Kidney (tissue), 22 donors: ENCODE measurements at places on chromosomes 7 and 10. TPM values are rescaled to one million over a fixed set of nuclear protein-coding genes. Genes with fewer than 3 reads are reported as not detected.

Gene IQUB
- total RNA-seq = 6.9 TPM

Gene AGR3
- total RNA-seq = 20.3 TPM

Gene NODAL
- not detected for total RNA-seq

Gene FLNC
- 12.2 TPM for total RNA-seq

Gene PDE6C
- not detected for total RNA-seq

DNA sequence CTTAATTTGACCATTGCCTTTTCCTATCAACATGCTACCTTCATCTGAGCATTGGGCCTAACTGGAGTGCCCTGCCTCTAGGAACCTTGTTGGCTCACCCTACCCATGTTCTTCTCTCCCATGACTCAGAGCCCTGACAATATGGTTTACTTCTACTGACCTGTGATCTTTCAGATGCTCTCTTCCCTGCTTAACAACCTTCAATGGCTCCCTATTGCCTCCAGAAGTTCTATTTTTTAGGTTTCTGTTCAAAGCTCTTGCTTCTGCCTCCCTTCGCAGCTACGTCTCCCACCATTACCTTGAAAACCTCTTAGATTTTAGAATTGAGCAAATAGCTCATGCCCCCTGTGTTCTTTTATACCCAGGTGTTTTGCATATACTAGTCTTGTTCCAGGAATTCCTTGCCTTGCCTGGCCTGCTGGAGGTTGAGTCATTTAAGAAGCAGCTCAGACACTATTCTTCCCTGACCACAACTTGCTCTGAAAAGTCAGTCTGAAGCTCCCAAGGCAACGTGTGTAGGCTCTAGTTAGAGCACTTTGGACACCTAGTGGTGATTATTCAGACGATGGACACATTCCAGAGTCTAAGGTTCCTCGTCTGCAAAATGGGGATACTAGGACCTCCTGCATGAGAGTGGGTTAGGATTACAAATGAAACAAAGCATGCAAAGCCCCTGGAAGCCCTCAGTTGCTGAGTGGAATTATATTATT lies 64.4 kb upstream of the EMX2 start:
- H3K36me3 ChIP-seq = no peaks in the 10 kb centered on the region
- no peak for DNase-seq

DNA sequence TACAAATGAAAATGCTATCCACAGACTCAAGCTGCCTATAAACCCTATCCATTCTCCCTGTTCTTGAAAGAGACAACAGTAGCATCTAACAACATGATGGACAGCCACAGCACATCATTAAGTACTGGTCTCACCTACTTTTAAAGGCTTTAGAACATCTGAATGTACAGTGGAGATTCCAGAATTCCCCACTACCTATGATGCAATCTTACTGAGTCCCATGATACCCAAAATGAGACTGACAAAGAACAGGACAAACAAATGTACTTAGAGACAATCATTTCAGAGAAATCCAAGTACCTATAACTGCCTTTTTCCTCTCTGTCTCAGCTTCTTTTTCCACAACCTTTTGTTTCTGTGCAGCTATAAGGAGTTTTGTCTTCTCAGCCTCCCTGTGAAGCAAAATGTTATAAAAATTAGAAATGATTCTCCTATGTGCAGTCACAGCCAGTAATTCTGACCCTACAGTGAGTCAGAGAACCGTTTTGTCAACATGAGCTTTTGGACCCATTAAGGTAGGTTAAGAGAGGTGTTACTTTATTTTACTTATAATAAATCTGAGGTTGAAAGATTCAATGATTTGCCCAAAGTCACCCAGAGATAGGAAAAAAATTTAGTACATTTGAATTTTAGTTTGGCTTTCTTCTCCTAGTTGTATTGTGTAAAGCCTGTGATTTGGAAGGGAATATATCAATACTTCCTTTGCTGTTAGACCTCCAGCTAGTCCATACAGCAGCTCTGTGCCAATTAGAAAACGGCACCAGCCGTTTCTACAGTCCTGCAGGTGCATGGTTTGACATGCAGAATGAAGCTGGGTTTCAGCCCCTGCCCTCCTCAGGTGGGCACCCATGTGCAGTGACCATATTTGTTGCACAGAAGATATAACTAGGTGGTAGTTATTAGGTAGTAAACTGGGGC lies 21.9 kb downstream of the ERLIN1 start:
- H3K4me3 ChIP-seq = no peak overlapping the region
- H3K27ac ChIP-seq = no peak overlapping the region
- DNase-seq = no peak
- H3K27me3 ChIP-seq = no peaks in the 10 kb centered on the region

DNA sequence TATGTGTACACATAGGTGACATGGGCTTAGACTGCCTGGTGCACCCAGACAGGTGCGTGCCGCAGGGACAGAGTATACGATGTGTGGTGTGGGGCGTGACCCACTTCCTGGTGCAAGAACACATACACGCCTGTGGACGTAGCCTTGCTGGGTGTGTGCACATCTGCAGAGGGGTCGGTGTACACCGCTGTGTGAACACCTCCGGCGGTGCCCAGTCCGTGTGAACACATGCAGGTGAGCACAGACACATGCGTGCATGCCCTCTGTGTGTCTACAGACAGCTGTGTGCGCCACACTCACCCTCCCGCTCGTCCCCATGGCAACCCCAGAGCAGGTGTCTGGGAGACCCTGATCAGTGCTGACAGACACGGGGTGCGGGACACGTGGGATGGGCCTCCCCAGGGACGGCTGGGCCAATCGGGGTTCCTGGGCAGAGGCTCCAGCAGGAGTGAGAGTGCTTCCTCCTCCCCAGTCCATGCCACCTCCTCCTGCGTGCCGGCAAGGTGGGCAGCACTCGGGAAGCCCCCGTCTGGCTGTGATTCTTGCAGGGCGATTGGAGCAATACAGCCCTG lies 23.4 kb downstream of the ELFN1 start:
- no peak overlapping the region for H3K27ac ChIP-seq
- no peak overlapping the region for H3K4me3 ChIP-seq
- peak; percentile 59 for DNase-seq
- peaks cover 2% of the 10 kb centered on the region for H3K36me3 ChIP-seq
- H3K27me3 ChIP-seq = no peaks in the 10 kb centered on the region
- H3K4me1 ChIP-seq = peaks cover 7% of the 10 kb centered on the region

- no peaks in the 10 kb centered on the region for H3K4me1 ChIP-seq
- H3K27me3 ChIP-seq = no peaks in the 10 kb centered on the region
- H3K4me3 ChIP-seq = no peak overlapping the region
- DNase-seq = no peak
- H3K27ac ChIP-seq = no peak overlapping the region
- H3K36me3 ChIP-seq = no peaks in the 10 kb centered on the region
These were observed 19.0 kb upstream of the ABI1 start for GRCh38 chr10:26879744-26880143.

DNA sequence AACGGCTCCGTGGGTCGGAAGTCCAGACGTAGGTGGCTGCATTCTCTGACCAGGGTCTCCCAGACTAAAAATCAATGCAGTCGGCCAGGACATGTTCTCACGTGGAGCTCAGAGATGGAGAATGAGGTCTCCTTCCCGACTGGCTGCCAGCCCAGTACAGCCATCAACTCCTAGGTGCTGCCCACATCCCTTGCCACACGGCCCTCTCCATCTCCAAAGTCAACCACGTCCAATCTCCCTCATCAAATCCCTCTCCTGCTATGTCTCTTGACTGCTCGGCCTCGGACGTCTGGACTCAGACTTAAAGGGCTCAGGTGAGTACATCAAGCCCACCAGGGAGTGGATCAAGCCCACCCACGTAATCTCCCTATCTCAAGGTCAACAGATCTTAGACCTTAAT lies 6.9 kb downstream of the MAD1L1 start:
- H3K27ac ChIP-seq = no peak overlapping the region
- no peak overlapping the region for H3K4me3 ChIP-seq
- no peaks in the 10 kb centered on the region for H3K4me1 ChIP-seq
- no peaks in the 10 kb centered on the region for H3K27me3 ChIP-seq
- DNase-seq = no peak

DNA sequence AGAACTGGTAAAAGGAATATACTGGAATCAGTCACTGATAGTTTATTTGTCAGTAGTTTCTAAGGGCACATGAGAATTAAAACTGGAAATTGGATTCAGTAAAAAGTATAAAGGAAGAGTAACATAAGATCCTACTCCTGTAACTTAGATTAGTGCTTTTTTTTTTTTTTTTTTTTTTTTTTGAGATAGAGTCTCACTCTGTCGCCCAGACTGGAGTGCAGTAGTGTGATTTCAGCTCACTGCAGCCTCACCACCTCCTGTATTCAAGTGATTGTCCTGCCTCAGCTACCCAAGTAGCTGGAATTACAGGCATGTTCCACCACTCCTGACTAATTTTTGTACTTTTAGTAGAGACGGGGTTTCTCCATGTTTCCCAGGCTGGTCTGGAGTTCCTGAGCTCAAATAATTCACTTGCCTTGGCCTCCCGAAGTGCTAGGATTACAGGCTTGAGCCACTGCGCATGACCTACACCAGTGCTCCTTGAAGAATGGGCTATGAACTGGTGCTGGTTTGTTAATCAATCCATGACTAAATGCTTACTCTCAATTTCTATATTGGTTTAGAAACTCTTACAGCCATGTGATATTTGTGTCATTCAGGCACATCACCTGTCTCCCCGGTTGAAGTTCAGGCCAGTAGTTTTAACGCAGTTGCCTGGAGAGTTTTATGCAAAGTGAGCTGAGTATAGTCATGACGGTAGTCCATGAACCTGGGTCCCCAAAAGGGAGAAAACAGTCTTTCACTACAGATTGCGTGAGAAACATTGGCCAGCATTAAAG lies 65.0 kb downstream of the ZEB1 start:
- H3K27me3 ChIP-seq = no peaks in the 10 kb centered on the region
- no peak for DNase-seq
- no peaks in the 10 kb centered on the region for H3K36me3 ChIP-seq
- no peak overlapping the region for H3K27ac ChIP-seq

DNA sequence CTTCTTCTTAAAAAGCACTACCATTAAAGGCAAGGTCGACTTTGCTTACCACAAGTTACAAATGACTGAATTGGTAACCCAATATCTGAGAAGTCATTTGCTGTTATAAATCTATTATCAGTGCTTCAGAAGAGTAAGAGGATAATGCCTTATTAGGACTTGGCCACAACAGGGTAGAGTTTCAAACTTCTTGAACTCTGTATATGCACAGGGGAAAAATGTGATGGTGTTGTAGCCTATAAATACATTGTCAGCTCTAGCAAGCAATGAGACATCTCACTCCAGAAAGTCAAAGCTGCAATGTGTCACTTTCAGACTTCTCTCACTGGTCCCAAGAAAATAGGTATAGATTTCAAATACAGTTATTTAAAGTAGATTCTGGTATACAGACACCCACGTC lies 9.3 kb downstream of the TFEC start:
- DNase-seq = no peak
- no peaks in the 10 kb centered on the region for H3K27me3 ChIP-seq
- no peak overlapping the region for H3K4me3 ChIP-seq
- H3K36me3 ChIP-seq = no peaks in the 10 kb centered on the region

- H3K27ac ChIP-seq = no peak overlapping the region
- H3K4me1 ChIP-seq = no peaks in the 10 kb centered on the region
- H3K27me3 ChIP-seq = no peaks in the 10 kb centered on the region
- H3K4me3 ChIP-seq = no peak overlapping the region
- H3K36me3 ChIP-seq = no peaks in the 10 kb centered on the region
These were observed 44.9 kb downstream of the TSPAN12 start for GRCh38 chr7:120813089-120813488.

DNA sequence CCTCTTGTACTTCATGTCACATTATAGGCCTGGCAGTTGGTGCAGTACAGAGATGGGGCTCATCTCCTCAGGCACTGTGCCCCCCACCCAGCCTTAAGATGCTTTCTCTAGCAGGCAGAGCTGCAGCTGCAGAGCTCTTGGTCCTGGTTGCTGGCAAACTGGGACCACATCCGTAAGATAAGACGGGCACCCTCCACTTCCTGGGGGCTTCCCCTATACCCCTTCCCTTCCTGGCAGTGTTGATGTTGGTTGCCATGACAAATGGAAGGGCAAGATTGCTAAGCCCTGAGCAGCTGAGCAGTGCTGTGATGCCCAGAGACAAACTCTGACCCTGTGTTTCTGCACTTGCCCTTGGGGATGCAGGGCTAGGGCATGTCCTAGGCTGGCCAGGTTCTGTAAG lies 103.4 kb upstream of the ANLN start:
- no peak overlapping the region for H3K27ac ChIP-seq
- peaks cover 11% of the 10 kb centered on the region for H3K4me1 ChIP-seq
- H3K4me3 ChIP-seq = no peak overlapping the region
- DNase-seq = no peak
